ENCODE measurements at places on chromosomes 3 and 15.

- DNase-seq, result no peak
Measured at GRCh38 chr3:54574906-54575617, 352.8 kb downstream of the LRTM1 start.

DNA sequence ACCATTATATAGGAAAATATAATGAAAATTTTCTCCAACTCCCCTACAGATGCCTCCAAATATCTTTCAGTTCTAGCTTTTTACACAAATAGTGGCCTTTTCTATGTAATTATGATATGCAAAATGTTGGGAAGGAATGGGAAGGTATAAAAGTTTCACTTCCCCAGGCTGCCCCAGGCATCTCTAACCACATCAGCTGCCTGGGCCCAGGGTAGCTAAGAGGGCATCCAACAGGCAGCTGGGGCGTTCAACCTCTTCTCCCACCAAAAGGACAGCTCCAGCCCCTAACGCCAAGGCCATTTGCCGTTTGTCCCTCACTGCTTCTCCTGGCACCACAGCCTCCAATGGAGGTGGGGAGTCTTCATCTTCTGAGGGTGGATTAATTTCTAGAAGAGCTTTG lies 188.1 kb upstream of the TSC22D2 start:
- no peak for DNase-seq

DNA sequence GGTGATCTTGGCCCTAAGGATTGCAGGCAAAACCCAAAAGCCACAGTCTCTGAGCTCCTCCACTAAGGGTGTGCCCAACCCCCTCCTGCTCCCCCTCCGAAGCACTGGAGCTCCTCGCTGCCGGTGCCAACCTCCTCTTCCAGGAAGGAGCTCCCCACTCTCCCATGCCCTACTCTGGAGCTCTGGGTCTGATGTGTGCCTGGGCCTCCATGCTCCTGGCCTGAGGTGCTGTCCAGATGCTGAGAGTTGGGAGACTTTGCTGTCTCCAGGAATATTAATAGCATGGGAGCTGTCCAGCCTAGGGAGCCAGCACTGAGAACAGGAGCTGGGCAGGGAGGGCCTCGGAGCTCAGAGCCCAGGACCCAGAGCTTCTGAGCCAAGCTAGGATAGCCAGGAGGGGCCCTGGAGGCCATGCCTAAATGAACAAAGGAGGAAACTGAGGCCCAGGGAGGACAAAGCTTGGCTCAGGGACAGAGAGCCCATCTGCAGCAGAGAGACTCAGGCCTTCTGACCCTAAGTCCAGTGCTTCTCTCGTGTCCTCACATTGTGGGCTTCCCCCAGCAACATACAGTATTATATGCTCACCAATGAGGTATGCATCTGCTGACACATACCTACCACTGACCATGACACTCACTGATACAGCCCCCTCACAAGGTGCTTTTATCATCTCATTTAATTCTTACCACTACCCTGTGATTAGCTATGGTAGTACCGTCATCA lies 36.9 kb upstream of the HERC1 start:
- DNase-seq, result no peak

GRCh38 chr3:160501325-160501724 lies 51.7 kb upstream of the TRIM59 start:
- DNase-seq, result no peak

DNA sequence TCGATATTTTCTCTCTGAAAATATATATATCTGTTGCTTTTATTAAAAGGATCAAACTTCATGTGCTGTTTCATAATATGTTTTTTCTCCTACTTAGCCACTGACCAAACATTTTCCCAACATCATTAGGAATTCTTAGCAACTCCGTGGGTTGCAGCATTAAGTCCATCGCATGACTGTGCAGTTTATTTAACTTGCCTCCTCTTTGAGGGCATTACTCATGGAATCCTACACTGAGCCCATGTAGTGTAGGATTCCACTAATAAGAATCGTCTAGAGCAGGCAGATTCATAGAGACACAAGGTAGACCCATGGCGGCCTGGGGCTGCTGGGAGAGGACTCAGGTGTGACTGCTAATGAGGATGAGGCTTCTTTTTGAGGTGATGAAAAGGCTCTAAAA lies 49.3 kb downstream of the CMTM6 start:
- DNase-seq, result no peak

DNA sequence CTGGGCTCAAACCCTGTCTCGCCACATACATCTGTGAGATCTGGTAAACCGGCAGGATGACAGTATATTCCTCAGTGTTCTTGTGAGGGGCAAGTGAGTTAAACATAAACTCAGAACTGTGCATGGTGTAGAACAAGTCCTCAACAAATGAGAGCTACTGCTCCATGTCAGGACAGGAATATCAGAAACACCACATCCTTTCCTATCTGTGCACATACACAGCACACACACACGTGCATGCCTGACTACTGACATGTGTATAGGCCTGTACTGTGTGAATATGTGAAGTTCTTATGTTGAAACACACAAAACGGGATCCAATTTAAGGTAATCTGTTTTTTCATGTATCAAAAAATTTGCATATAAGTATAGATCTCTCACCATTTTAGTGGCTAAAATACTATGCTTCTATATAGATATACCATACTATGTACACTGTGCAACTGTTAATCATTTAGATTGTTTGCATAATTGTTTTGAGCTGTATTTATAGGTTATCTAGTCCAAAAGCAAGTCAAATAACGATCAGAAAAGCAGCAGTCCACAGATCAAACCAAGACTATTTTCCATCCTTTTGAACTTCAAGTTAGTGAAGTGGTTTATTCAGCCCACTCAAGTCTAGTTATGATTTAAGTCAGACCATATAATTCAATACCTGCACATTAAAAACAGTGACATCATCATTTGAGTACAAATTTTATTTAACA lies 44.8 kb downstream of the CCR4 start:
- no peak for DNase-seq

GRCh38 chr3:30324587-30324986 lies 281.8 kb upstream of the TGFBR2 start:
- DNase-seq, result no peak

GRCh38 chr3:157131861-157132260 lies 28.1 kb downstream of the CCNL1 start:
- DNase-seq, result no peak

GRCh38 chr3:15535732-15536131 lies 14.2 kb upstream of the COLQ start:
- no peak for DNase-seq

- DNase-seq, result no peak
Measured at GRCh38 chr15:33215941-33216872, 21.7 kb upstream of the FMN1 start.

GRCh38 chr15:70483513-70483912 lies 279.8 kb downstream of the UACA start:
- DNase-seq, result no peak

DNA sequence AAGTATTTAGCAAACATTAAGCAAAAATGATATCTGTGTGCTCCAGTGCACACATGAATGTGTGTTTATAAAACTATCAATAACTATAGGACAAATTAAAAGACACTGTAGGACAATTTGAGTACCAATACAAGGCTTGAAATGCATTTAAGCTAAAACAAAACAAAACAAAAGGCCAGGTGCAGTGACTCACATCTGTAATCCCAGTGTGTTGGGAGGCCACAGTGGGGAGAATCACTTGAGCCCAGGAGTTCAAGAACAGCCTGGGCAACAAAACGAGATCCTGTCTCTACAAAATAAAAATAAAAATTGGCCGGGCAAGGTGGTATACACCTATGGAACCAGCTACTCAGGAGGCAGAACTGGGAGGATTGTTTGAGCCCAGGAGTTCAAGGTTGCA lies 50.7 kb downstream of the CSNK1G1 start:
- DNase-seq, result no peak

- DNase-seq, result no peak
Measured at GRCh38 chr3:52399131-52399530, 45.8 kb downstream of the SEMA3G start.

GRCh38 chr3:55608301-55608937 lies 121.3 kb upstream of the WNT5A start:
- no peak for DNase-seq

GRCh38 chr3:169600732-169601131 lies 62.8 kb downstream of the MECOM start:
- no peak for DNase-seq

- no peak for DNase-seq
Measured at GRCh38 chr3:169939751-169940150, 26.9 kb upstream of the SEC62 start.

GRCh38 chr3:134620476-134621115 lies 30.2 kb downstream of the KY start:
- no peak for DNase-seq

- DNase-seq, result no peak
Measured at GRCh38 chr3:195113048-195113447, 157.9 kb downstream of the XXYLT1 start.

DNA sequence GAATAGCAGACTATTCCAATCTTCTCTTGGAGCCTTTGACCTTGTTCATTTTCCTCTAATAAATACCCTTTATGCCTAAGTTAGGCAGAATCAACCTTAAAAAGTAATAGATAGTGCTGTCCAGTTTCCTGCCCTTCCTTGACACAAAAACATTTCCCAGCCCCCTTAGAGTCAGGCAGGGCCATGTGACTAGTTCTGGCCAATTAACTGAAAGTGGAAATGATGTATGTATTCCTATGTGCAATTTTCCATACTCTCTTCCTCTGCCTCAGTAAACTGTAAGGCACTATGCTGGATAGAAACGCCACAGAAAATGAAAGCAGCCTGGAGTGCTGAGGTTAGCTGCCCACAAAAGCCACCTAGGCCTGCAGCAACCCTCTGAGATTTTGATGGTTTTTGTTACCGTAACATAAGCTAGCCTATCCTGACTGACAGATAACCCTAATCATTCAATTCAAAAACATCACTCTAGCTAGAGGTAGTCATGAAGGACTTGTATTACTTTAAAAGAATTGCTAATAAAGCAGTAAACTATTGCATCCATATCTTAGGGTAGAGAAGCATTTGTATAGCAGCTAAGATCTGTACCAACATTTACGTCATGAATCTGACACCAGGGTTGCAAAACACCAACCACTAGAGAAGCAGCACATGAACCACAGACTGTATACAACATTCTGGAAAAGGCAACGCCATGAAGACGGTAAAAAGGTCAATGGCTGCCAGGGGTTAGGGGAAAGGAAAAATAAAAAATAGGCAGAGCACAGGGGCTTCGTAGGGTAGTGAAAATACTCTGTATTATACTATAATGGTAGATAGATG lies 112.9 kb downstream of the ULK4 start:
- DNase-seq, result no peak

DNA sequence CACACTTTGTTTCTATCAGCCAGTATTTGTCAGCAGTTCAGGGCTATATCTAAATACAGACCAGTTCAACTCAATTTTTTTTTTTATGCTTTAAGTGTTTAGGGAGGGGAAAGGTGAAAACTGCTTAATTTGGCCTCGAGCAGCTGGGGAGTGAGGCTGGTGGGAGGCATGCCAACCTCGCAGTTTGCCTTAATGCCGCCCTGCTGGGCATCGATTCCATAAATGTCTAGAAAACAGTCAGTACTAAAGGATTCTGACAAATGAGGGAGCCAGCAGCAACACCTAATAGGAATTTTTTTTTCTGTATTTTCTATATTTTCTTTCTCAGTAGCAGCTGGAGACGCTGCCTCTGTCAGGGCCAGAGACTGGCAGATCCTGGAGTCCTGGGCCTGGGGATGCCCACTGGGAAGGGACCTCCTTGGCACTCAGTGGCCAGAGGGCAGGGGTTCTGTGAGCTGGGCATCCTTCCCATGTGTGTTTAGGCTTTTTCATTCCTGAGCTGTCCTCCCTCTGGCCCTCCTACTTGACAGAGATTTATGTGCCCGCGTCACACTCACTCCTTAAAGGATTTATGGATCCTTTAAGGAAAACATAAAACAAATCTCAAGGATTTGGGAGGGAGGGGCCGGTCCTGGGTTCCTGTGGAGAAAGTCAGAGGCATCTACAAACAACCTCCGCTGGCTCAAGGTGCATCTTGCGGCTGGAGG lies 117.8 kb downstream of the WNT5A start:
- DNase-seq, result no peak

- DNase-seq, result no peak
Measured at GRCh38 chr3:179136195-179136594, 12.0 kb upstream of the PIK3CA start.

DNA sequence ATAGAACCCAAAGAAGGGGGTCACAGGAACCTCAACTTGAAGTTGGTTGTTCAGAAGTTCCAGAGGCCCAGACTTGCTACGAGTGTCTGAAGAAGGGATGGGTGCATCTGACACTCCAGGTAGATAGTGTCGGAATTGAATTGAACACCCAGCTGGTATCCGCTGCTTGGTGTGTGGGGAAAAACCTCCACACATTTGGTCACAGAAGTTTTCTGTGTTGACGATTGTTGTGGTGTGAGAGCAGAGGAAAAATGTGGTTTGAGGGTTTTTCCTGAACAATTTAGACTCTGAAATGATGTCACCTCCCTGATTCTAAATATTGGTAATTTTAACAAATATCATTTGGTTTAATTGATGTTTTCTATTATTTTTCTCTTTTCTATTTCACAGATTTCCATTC lies 218.8 kb upstream of the CTNNB1 start:
- no peak for DNase-seq

GRCh38 chr3:29614954-29615353 lies 334.1 kb downstream of the RBMS3 start:
- DNase-seq, result no peak

DNA sequence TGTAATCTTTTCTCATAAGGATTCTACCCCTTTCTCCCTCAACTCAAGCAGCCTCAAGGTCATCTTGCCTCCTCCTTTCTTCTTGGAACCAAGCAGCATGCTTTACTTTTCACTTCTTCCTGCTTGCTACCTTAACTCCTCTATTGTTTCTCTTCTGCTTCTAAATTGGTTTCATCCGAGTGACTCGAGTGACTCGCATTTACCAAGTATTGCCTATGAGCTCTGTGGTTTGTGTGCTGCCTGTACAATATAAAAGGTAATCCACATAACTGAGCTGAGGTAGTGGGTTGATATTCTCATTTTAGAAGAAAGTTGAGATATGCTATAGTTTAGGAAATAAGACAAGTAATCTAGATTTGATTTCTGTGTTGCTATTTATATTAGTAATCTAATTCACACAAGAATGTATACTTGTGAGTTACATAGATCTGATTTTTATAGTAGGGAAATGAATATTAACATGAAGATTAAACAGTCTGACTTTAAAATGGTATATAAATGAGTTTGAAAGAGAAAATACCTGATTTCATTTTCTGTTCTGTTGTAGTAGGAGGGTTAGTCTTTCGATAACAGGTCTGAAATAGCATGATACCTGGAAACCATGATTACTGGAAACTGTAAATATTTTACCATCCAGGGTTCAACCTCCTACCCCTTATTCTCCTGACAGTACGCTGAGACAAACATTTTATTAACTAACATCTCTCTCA lies 5.5 kb downstream of the HHLA2 start:
- no peak for DNase-seq
